ENCODE measurements at places on chromosomes 7 and 10.

DNA sequence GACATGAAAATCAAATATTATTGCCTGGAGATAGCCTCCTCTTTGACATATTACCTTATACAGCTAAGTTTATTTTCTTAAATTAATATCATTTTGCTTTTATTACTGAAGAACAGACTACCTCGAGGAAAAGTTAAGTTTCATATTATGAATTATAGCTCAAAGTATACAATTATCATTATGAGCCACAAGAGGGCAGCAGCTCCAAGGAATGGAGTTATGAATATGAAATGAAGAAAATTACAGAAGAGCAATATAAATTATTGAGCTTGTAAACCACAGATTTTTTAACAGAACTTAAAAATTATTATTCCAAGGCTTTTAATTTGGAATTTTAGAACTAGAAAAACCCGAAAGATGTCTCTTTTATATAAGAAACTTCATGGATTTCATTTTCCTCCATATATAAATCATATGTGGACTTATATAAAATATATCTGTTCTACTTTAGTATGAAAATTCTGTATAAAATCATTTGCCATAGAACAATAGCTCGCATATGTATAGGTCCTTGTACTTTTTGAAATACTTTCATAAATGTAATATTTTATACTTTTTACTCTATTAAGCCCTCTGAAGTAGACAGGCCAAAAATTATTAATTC is 40.1 kb downstream of the IQUB start:
- no peak for DNase-seq

DNA sequence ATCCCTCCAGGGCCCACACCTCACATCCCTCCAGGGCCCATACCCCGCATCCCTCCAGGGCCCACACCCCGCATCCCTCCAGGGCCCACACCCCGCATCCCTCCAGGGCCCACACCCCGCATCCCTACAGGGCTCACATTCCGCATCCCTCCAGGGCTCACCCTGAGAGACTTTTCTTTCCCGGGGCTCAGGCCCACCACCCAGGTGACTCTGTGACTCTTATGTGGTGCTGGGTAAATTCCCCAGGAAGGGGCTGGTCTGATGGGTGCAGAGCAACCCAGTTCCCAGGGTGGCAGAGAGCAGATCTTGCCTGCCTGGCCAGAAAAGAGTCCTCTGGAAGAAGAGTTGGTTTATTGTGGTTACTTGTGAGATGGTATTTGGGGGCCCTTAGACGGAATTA is 290.7 kb downstream of the TCERG1L start:
- DNase-seq, result no peak

GRCh38 chr10:46096446-46096845 is 50.4 kb upstream of the MSMB start:
- DNase-seq, result no peak

DNA sequence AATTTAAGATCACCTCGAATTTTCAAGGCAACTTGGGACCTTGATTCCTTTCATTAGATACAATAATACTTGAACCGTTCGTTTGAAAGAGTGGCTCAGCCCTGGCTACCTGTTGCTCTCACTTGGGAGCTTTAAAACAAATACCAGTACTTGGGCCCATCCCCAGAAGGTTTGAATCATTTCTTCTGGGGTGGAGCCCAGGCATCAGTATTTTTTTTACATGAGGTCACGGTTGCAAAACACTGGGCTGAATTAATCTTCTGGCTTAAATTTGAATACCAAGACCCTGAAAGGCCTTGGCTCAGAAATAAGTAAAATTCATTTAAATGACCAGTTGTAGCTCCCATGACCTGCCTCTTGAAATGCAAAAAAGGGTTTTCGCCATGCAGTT is 214.9 kb downstream of the CREB5 start:
- DNase-seq, result no peak

GRCh38 chr7:158689488-158689887 is 15.1 kb downstream of the NCAPG2 start:
- DNase-seq, result no peak

DNA sequence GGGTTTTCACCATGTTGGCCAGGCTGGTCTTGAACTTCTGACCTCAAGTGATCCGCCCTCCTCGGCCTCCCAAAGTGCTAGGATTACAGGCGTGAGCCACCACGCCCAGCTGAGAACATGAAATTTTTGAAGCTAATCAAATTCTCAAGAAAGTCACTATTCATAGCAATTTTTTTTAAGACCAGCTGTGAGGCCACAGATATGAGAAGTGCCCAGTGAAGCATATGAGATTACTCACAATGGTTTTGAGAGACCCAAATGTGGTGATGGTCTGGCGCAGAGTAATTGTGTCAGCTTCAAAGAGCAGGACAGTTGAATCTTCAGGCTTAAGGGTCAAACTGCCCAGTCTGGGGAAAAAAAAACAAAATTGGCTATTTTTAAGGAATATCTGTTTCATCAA is 16.2 kb downstream of the NCOA4 start:
- no peak for DNase-seq

DNA sequence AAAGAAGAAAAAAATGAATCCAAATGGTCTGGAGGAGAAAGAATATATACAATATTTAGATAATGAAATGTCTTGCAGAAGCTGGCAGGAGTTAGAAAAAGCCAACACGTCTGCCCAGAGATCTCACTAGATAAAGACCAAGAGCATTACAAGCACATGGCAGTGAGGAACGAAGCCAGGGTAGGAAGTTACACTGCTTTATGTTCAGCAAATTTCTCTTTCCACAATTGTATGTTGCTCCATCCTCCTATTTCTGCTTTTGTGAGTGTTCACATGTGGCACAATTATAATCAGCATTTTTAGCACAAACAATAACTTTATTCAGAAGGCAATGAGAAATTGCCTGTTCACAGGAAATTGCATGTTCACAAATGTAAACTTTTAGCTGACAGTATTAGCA is 53.7 kb downstream of the LRRC17 start:
- DNase-seq, result no peak

DNA sequence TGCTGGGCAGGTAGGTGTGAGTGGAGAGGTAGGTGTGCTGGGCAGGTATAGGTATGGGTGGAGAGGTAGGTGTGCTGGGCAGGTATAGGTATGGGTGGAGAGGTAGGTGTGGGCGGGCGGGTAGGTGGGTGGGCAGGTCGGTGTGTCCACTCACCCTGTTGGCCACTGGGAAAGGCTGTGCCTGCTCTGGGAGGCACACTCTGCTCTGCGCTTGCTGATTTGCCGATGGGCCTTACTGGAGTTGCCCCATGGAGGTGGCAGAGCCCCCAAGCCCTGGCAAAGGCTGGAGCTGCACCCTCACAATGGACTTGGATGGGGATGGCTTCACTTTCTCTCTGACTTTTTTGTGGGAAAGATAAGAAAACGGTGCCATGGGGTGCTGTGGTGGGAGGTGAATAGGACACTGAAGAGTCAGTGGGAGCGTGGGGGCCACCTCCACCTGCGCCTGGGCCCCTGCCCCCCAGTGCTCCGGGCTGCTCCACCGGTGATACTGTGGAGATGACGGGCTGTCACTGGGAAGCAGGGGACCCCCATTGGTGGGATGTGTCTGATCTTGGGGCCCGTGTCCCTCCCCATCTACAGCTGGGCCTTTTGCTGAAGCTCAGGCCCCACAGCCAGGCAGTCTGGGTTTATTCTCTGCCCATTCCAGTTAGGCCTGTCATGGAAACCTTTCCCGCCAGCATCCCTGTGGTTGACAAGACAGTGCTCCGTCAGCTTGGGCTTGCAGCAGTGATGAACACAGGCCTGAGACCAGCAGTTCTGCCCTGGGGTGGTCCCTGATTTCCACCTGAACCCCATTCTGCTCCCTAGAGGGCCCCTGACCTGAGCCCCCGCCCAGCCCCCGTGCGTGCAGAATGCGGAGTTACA is 75.0 kb downstream of the NKX6-2 start:
- no peak for DNase-seq

DNA sequence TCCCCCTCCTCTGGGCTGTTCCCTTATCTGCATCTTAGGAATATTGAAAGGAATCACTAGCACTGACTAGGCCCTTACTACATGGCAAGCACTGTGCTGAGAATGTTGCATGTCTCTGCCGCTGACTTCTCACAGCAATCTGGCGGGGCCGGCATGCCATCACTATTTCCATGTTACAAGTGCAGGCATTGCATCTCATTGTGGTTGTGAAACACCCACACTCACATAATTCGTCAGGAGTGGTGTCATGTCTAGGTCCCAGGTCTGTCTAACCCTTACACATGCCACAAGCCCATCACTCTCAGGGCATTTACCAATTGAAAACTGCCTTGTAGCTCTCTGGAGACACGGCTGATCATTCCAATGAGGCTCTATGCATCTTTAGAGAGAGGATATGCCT is 8.5 kb upstream of the IL2RA start:
- DNase-seq, result no peak

DNA sequence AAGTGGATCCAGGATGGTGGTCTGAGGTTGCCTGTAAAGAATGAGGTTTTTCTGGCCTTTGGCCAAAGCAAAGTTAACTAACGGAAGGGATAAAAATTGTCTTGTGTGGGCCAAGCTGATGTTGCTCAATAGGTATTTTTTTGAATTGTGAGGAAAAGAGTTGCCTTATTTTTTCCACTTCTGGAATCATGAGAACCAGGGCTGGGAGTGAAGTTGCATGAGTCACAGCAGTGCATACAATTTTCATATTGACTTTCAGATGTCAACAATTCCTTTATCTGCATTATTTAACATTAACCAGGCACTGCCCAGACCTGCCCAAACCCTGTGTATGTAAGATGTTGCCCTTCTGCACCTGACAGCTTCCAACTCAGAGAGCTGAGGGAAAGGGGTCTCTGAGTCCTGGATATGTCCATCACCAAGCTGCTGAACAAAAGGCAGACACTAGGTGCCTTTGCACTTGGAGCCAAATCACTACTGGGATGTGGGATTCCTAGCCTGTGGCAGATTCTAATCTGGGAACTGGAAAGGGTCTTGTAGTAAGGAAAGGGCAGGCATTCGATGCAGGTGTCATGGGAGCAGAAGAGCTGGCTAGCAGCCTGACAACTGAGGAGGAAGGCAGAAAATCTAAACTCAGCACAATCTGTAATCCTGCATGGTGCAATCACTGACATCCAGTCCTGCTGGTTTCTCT is 52.3 kb upstream of the SLC35B4 start:
- no peak for DNase-seq

DNA sequence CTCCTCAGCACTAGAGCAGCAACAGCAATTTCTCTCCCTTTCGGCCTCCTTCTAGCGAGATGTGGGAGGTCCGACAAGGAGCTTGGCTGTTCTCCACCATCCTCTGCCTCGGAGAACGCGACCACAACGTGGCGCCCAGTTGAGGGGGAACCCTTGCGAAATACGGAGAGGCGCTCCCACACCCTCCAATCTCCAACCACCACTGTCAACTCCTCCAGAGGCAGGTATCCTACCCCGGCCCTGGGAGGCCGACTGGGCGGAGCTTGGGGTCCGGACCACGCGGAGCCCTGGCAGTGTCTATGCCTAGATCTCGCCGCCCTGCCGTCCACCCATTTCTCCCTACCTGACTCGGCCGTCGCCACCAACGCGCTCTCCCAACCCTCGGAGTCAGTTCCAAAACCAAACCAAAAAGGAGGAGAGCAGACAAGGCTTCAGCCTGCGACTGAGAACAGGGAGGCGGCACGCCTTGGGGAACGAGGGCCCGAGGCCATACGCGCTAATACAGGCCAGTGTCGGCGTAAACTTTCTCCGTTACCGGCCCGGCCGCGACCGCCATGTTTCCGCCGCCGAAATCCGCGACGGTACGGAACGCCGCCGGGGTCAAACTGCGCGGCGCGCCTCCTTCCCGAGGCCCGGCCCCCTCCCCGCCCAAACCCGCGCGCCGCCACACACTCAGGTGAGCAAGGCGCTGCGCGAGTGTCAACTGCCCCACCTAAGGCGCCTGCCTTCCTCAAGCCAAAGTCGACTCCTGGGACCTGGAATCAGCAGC is at the start of gene TMEM168:
TMEM168 (minus strand) TSS at position 577 of the 769 bp plus-strand sequence. CDS start 5,568 bp downstream, outside the sequence.
- peak; percentile 79 for DNase-seq

- no peak for DNase-seq
Observed at GRCh38 chr7:96093435-96093834, 228.5 kb downstream of the SLC25A13 start.

DNA sequence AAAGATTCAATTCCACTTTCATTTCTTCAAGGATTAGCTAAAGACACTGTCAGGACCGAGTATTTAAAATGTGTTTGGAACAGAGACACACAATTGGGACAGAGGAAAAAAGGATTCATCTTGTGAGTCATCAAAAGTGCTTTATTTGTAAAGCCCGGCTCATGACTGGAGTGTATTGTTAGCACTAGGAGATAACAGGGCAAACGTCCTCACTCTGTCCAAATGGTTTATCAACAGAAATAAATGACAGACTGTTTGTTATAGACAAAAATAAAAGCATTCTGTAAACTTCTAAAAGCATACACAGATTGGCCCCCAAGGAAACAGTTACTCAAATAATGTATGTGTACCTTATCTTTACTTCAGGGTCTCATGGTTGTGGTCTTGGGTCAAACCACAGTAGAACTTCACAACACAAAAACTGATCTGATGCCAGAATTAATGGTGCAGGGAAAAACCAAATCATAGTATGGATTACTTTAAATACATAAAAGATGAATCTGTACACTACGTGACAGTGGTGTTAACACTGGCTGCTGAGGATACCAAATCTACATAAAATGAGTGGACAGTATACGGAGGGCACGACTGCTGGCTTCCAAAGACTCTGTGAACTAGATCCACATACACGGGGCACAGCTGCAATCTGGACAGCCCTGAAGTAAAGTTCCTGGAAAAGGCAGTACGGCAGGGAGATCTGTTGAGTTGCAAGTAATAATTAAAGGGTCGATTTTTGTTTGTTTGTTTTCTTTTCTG is 179.4 kb downstream of the PIP4K2A start:
- no peak for DNase-seq

- no peak for DNase-seq
Observed at GRCh38 chr7:68862261-68862660, 736.0 kb upstream of the AUTS2 start.

Measured in left renal pelvis (tissue), 4 donors.